ENCODE measurements at places on chromosomes 2 and 18. TPM values are rescaled to one million over a fixed set of nuclear protein-coding genes. Genes with fewer than 3 reads are reported as not detected.

DNA sequence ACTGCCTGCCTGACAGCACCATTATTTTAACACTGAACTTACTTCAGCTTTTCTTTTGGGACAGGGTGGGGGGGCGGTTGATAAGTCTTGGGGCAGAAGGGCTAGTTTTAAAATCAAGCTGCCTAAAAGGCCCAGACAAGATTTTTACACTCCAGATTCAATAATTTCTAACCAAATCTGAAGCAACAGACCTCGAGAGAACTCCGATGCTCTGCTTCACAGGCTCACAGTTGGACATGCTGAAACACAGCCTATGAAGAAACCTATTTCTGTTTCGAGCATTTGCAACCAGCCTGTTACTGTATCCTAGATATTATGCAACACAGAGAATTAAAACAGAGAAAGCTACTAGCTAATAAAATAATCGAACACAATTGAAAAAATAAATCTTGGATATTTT, 1.3 kb upstream of the MYT1L start:
- no peak for DNase-seq

DNA sequence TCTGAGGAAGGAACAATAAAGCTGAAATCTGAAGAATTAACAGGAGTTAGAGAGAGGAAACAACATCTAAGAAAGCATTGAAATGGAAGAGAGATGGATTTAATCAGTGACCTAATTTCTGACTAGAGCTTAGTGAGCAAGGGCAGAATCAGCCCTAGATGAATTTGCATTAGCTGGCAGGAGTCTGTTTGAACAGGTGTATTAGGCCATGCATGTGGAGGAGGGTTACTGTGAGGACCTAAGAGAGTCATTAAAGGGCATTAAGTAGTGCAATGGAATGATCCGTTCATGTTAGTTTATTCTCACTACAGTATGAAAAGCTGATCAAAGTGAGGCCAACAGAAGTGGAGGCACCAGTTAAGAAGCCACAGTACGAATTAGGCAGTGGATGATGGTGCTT, 285.3 kb downstream of the GRB14 start:
- no peak for DNase-seq

- DNase-seq, result no peak
Observed at GRCh38 chr18:70384181-70384790, 95.4 kb downstream of the SOCS6 start.

DNA sequence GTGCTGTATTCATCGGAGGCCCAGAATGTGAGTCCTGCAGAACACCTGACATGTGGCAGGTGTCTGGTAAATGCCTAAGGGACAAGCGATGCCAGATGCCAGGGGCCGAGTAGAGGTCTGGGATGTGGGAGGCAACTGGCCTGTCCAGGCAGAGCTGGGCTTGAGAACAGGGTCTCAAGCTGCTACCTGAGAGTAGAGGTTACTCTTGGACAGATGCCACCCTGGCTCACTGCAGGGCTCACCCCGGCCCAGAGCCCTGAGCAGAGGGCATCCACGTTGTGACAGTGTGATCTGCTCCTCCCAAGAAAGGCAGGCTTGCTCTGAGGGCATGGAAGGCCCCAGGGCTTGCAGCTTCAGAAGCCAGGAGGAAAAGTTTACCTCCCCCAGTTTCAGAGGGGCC, 692.0 kb upstream of the ID2 start:
- no peak for DNase-seq

DNA sequence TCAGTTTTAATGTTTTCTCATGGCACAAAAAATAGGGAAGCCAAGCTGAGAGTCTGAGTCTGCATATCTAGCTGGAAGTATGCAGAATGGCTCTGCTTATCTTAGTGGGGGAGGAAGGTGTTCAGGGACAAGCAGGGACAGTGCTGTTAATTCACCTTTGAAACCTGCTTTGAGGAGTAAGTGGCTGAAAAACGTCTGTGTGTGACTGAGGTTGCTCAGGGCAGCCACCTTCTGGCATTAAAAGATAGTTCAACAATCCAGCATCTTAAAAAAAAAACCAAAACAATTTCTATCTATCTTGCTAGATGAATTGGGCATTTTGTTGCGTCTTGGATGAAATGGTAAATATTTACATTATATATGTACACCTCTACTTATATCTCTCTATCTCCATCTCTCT, 2.0 kb upstream of the TRPM8 start:
- no peak for DNase-seq

GRCh38 chr2:224062481-224063297, 23.6 kb upstream of the SERPINE2 start:
- DNase-seq, result no peak

- no peak for DNase-seq
Observed at GRCh38 chr2:44572196-44572900, 210.6 kb downstream of the CAMKMT start.

DNA sequence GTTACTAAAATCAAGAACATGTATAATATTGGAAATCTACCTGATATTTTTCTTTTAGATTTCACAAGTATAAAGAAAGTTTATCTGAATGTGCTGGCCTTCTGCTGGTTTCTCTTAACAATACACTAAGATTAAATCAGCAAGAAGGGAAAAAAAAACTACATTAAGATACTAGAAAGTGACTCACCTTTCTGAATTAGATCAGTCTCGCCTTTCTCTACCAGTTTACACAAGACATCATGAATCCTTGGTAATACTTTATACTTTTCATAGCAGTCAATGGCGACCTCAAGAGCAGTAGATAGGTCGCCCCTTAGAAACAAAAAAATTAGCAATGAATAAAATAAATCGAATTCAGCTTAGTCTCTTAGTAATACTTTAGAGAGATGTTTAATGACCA, 61.2 kb downstream of the LRPPRC start:
- no peak for DNase-seq

DNA sequence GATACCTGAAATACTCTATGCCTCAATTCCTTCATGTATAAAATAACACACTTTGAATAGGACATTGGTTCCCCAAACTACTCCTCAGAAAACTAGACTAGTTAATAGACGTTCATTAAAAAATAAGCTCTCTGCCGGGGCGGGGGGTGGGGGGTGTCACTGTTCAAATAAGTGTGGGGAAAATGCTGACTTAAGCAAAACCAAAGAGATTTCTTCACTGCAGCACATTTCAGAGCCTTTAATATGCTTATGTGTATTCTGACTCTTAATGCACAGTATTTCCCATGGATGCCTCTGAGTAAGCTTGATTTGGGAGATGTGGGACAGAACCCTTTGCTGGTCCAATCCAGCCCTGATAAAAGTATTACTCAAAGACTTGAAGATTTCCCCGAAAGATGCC, 93.2 kb downstream of the LYPD6 start:
- no peak for DNase-seq

DNA sequence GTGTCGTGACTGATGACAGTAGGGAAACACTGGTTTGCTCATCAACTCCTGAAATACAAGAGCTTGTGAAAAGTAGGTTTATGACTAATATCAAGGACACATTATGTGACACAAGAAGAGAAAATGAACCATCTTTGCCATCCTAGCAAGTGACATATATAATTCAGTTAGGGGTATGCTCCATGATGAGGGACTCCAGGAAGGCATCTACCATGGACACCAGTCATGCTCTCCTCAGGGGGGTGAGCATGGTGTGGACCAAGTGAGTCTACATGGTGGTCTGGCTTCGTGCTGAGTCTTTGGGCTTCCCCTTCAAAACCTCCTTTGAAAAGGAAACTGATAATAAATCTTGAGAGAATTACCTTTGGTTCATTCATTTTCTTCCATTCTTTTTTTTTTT, 11.7 kb upstream of the SERPINB5 start:
- DNase-seq, result no peak

DNA sequence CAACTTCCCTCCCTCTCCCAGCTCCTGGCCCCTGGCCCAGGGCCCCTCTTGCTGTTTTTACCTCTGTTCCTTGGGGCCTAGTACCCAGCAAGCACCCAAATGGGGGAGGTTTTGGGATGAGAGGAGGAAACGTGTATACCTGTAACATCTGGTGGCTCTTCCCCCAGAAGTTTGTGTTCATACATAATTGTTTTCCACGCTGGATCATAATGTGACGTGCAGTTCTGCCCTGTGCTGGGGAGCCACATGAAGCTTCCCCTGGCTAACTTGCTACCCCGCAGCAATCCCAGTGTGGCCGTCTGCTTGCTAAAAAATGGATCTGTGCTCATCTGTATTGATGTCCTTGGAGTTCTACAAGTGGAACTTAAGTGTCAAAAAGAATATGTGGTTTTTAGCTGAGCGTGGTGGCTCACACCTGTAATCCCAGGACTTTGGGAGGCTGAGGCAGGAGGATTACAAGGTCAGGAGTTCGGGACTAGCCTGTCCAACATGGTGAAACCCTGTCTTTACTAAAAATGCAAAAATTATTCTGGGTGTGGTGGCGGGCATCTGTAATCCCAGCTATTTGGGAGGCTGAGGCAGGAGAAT, 36.5 kb downstream of the ANO7 start:
- no peak for DNase-seq

DNA sequence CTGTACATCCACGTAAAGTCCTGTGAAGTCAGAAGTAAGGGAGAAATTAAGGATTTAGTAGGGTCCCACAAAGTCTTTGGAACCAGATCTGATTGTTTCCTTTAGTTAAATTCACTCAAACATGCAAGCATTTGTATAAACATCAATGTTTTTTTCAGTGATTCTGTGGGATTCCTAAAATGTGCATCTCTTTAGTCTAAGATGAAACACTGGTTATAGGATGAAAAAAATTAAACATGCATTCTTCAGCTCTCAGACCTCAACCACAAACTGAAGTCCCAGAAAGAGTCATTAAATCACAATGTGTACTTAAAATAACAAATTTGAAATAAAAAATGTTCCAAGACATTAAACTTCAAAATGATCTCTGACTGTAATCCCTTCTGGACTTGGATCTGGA, 76.5 kb upstream of the APCDD1 start:
- no peak for DNase-seq

DNA sequence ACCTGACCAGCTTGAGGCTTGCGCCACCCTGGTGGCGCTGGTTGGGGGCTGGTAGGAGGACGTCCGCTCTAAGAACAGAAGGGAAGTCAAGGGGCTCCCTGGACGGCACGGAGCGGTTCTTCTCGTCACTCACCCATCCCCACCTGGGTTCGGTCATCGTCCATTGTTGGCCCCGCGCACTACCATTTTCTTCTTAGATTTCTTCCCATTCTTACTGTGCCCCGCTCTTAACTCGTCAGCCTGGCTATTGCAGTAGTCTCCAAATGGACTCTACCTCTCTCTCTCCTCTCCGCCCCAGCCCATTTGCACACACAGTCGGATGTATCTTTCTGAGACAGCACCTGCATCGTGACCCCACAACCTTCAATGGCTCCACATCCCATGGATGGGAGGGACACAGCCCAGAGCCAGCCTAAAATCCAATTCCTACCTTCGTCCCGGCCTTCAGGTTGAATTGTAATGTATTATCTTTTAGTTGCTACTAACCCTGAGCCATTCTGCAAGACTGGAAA, 814 bp upstream of the RAB1A start:
- peak; percentile 22 for DNase-seq

- no peak for DNase-seq
Observed at GRCh38 chr2:26534098-26534864, 56.4 kb upstream of the OTOF start.

- DNase-seq, result no peak
Observed at GRCh38 chr2:222290736-222291484, 7.9 kb downstream of the PAX3 start.

DNA sequence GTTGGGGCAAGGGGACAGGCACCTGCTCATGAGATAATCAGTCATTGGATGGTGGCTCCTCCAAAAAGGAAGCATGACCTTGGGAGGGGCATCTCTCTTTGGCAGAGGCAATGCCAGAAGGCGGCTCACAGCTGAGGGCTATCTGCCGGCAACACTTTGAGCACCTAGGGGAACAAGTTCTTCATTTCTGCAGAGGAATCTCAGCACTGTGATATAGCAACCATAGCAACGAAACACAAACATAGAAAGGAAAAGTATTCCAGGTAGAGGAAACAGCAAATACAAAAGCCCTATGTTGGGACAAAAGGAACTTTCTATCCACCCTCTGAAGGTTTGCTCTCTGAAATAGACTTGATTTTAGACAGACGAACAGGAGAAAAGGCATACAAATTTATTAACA, 89.1 kb upstream of the NEDD4L start:
- DNase-seq, result no peak

DNA sequence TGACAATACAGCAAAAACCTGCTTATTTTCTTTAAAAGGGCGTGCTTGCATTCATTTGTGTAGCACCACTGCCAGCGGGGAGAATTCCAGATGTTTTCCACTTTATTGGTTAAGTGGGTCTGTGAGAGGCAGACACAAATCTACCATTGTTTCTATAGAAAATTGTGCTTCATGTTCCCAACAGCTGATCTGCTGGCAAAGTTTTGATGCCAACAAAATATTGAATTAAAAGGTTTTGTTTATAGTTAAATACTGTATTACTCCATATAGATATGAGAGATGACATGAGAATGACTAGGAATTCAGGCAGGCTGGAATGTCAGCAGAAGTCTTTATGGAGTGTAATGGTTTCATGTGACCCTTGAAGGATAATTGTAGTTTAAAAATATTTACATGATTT, 182.7 kb downstream of the MC4R start:
- no peak for DNase-seq

GRCh38 chr2:190062053-190062452, 476 bp downstream of the MSTN start:
- DNase-seq, result no peak

GRCh38 chr18:54717673-54718407, 110.4 kb upstream of the RAB27B start:
- peak; percentile 45 for DNase-seq

GRCh38 chr2:224191465-224191864, 152.4 kb upstream of the SERPINE2 start:
- DNase-seq, result no peak

DNA sequence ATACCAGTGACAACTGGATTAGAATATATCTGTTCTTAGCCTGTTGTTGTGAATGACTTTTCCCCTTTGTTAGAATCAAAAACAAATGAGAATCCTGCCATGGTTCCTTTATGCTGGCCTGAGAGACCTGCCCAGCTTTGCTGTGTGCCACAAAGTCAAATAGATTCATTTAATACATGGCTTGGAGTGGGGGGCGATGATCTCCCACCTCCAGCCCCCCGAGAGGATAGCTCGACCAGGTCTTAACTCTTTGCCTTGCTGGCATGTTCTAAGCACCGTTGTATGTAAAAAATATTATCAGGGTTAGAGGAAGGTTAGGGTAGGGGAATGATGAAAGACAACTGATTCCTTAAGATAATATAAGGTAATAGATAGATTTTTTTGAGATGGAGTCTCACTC, 22.2 kb upstream of the DGKD start:
- DNase-seq, result no peak

The MLPH gene
- total RNA-seq, result not detected

The TSPYL6 gene
- total RNA-seq, result not detected

The RNF125 gene
- total RNA-seq, result 13.8 TPM

The CIB4 gene
- not detected for total RNA-seq

The CKAP2L gene
- total RNA-seq, result 55.6 TPM

The UXS1 gene
- total RNA-seq, result 59.5 TPM

The LYPD1 gene
- total RNA-seq, result not detected

The ALPP gene
- 0.16 TPM for total RNA-seq

The SIX3 gene
- total RNA-seq, result not detected

The MEIS1 gene
- not detected for total RNA-seq

The DNPEP gene
- total RNA-seq, result 61.1 TPM

The COLEC11 gene
- not detected for total RNA-seq

The CNTNAP5 gene
- total RNA-seq, result not detected

The HTR2B gene
- total RNA-seq, result not detected

The XIRP2 gene
- not detected for total RNA-seq

The C2orf92 gene
- total RNA-seq, result 6.5 TPM

The CDH20 gene
- total RNA-seq, result 0.09 TPM

The CYP27A1 gene
- 0.16 TPM for total RNA-seq
